Common myeloid progenitor, CD34-positive (primary cell): ENCODE measurements at places on chromosomes 12 and 14.
A peak's percentile ranks its signal among the peaks of the same experiment; 100 is the strongest.

DNA sequence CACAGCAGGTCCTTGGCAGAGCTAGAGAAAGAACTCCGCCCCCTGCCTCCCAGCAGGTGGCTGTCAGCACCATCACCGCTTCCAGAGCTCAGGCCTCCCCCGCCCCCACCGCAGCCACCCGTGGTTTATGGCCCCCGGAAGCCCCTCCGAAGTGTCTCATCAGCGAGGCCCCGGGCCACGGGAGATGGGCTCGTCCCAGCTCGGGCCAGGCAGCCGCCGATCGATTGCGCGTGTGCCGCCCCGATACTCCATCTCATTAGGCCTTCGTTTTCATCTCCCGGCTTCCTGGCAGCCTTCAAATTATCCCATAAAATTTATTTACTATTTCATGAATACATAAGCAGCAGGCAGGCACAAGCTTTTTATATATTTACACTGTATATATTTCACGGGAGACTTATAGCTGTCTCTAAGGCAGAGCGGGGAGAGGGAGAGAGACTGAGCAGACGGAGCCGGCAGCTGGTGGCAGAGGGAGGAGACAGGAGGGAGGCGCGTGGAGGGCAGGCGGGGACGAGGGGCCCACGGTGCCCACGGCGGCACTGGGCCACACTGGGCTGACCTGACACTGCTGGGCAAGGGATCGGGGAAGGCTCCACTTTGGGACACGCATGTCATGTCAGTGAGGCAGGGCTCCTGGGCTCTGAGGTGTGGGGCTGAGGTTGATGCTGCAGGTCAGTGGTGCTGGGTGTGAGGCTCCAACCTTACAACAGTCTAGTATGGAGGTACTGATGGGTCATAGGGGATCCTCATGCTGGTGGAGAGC, 241.2 kb downstream of the RBM19 start:
- DNase-seq: no peak

DNA sequence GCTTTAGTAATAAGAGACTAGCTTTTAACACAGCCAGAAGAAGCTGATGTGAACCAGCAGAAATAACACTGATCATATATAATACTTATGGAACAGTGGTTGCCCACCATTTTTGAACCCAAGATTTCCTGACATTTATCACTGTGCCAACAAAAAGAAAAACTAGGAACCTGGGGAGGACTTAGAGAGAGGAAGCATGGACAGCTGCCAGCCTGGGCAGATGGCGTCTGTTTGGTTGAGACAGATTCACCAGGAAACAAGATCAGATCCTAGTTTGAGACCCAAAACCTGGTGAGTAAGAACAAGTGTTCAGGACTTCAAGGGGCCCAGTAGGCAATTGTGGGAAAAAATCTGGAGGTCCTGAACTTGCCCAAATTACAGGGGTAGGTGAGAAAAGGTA, 95.3 kb downstream of the BICD1 start:
- DNase-seq: peak; percentile 28

DNA sequence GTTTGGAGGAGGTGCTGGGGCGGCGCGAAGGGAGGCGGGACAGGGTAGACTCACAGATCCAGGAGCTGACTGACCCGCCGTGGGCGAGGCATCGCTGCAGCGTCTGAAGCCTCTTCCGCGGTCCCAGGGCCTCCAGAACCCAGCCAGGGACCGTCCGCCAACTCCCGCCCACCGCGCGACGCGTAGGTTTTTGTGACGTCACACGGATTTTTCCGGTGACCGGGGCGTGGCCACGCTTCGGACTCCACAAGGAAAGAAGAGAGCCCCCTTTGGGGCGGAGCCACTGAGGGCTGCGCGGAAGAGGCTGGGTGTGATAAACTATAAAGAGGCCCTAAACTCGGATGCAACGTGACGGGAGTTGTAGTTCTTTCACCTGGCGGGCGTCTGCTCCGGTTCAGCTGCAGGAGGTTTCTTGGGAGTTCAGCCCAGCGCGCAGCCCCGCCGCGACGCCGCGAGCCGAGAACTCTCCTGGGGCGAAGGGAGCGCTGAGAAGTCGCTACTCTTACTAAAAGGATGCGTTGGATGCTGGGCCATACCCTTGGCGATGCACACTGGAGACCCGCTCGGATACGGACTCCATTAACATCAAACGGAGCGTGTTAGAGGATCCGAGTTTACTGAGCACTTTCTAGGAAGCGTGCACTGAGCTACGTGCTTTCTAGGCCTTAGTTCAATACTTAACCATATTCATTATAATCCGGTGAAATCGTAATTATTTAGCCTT, at the start of gene AMN1:
Gene AMN1, minus strand, starts transcription at position 105 of the 724 bp plus-strand sequence. Its CDS starts 13 bp downstream, at position 92.
- DNase-seq: peak; percentile 100

DNA sequence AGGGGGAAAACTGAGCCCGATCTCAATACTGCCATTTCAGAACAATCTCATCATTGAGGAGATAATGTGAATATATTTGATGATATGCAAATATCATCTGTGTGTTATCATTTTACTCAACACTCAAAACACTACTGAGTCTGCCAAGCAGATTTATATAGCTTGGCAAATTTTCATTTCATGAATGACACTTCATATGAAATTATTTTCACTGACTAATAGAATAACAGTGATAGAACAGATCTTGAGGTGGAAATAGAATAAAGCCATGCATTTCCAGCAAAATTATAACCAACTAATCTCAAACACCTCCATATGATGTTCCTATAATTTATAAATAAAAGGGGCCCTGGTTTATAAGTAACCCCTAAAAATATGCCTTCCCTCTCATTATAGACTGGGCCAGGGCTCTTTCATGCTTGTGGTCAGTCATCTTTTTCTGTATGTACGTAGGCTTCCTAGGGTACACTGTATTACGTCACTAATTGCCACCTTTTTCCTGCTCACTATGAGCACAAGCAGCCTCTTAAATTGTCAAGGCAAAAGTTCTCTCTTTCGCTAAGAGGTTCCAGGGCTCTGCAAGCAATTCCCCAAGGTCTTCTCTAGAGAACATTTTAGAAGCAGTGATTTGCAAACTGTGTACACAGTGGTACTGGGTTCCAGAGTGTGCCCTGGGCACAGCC, 197.1 kb upstream of the FOXN3 start:
- peak; percentile 57 for DNase-seq

DNA sequence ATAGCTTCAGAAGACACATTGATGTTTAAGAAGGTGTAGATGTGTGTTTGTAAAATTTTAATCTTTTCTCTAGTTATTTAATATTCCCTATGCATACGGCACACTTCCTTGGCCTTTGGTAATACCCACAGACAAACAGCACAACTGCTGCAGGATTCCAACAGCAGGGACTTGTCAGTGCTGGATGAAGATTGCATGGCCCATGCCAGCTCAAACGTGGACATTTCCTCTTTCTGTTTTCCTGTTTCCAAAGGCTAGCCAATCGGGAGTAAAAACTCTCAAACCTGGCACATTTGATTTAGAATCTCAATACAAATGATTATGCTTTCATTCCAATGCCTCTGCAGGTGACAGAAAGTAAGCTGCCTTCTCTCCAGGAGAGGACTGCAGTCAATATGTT, 22.5 kb upstream of the PDE3A start:
- no peak for DNase-seq

DNA sequence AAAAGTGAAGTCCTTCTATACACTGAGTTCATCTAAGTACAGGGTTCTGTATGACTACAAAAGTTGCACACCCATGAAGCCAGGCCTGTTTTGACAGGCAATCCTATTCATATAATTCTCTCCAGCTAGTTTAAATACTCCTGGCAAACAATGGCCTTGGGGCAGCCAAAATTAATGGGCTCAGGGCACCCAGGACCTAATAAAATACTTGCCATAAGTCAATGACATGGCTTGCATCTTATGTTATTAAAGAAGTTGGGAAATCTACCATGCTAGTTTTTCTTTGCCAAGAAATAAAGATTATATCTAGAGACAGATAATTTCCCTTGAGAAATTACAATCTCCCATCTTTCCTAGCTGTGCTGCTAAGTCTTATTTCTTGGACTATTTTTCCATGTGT, 11.1 kb upstream of the TMTC1 start:
- DNase-seq: no peak

- no peak for DNase-seq
Measured at GRCh38 chr12:29710104-29710503, 73.6 kb downstream of the TMTC1 start.

- no peak for DNase-seq
Measured at GRCh38 chr12:4190366-4191063, 83.0 kb upstream of the CCND2 start.

GRCh38 chr14:33229269-33229929, 290.7 kb downstream of the NPAS3 start:
- DNase-seq: peak; percentile 17

GRCh38 chr12:119998471-119999245, 9.6 kb downstream of the BICDL1 start:
- DNase-seq: no peak

DNA sequence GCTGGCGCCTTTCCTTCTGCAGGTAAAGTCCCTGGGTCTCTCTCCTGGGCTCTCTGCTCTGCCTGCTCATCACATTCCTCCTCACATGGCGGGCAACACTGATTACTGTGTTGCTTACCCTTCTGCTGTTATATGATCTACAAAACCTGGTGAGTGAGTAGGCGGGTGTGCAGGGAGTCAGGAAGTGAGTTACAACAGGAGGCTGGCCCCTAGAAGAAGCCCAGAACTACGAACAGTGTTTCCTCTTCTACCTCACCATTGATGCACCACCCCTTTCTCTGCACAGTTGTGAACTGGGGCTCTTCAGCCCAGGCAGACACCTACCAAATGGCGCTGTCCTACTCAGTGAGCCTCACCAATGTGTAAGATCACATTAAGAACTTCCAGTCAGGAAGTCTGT, 4.9 kb upstream of the KLHL33 start:
- DNase-seq: peak; percentile 57

- peak; percentile 96 for DNase-seq
Measured at GRCh38 chr12:4215229-4216186, 58.1 kb upstream of the CCND2 start.

DNA sequence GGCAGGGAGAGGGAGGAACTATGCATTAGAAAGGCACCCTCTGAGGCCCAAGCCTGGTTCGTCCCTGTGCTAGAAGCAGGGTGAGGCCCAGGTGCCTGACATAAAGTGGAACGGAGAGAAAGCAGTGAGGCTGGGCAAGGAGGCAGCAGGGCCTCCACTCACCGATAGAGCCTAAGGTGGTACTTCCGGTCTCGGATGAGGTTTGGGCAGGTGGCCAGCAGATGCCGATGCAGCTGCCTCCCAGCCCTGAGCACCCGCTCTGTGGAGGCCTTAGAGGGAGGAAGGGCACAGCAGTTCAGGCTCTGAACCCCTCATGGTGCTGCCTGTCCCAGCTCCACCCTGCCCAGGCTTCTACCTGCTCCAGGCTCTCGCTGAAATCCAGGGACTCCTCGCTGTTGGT, 7.1 kb downstream of the RAPGEF3 start:
- no peak for DNase-seq

- no peak for DNase-seq
Measured at GRCh38 chr12:80692114-80692513, 15.3 kb upstream of the MYF6 start.

GRCh38 chr12:93879476-93880421, 202.6 kb downstream of the CRADD start:
- no peak for DNase-seq

DNA sequence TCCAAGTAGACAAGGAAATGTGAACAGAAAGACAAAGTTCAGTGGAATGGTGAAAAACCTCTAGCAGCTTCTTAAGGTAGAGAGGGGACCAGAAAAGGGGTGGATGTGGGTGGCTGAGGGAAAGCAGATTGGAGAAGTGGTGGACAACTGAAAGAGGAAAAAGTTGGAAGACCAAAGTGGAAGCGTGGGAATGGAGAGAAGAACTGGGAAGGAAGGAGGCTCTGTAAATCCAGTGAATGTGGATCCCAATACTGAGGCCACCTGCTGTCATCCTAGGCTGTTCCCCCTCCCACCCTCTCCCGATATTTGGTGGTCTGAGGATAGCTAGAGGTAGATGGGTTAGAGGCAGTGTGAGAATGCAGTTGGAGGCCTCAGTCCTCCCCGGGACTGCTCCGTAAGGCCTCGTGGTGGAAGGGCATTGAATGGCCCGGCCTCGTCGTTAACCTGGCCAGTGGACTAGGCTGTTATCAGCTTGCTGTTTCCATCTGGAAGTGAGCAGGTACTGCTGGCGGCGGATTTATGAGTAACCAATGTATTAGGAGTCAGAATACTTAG, 822 bp upstream of the POU6F1 start:
- no peak for DNase-seq

DNA sequence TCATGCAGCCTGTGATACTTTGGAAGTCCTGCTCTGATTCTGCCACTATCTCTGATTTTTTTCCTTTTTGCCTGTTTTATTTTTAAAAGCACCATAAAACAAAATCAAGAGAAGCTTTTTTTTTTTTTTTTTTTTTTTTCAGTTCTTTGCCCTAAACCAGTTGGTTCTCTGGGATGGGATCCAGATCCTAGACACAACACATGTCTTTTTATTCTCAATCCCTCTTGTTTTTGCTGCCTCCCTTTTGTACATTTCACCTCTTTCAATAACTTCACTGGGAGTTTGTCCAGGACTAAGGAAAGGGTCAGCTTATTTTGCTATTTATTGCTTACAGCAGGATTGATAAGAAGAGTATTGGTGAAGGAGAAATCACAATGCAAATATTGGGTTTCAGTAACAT, 139.4 kb downstream of the GRIP1 start:
- no peak for DNase-seq

DNA sequence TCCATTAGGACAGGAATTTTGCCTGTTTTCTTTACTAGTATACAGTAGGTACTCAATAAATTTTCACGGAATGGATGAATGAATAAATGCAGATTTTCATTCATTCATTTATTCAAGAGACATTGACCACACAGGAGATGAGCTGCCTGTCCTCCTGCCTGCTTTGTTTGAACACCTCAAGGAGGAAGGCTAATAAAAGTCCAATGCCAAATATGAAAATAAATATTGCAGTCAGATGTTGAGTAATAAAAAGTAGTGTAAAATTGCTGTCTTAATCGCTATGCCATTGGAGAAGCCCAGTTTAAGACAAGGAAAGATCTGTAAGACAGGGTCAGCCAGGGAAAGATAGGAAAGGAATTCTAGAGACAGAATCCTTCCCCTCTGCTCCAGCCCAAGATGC, 47.4 kb downstream of the DYRK2 start:
- DNase-seq: no peak

DNA sequence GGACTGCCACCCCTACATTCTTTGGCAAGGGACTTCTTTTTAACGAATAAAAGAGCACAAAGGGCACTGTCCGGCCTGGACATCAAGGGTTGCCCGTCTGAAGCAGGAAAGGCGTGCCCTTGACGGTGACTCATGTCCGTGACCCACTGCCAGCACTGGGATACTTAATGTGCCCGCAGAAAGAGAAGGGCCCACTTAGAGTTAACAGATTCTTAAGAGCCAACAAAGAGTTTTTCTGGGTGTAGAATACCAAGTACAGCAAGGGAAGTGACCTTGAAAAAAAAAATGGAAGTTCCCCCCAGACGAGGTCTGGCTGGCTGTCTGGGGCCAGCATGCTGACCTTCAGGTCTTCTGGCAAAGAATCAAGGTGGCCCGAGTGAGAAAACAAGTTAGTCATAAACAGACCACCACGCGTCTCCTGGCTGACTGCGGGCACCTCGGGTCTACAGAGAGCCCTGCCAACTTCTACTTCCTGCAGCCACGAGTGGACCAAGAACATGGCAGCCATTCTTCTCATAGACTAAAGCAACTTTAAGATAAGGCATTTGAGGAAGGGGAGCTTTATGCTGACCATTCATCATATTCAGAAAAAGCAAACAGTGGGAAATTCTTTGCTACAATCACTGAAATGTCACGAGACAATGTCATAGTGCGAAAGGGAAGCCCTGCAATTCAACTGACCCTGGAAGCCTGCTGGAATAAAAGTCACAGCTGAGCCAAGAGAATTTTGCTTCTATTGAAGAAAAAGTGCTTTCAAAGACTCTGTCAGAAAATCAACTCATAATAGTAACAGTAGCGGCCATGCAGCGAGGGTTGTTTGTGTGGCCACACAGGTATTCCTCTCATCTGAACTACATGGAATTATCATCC, 10.5 kb upstream of the SELPLG start:
- no peak for DNase-seq

- DNase-seq: no peak
Measured at GRCh38 chr12:28463396-28463795, 273.1 kb downstream of the CCDC91 start.
